Foreskin keratinocyte (primary cell): ENCODE measurements at places on chromosomes 11 and 22.

- no peak for DNase-seq
Measured at GRCh38 chr22:45972091-45972888, 4.7 kb downstream of the WNT7B start.

GRCh38 chr22:50186761-50187523 lies 1.2 kb downstream of the TRABD start:
- DNase-seq: no peak

DNA sequence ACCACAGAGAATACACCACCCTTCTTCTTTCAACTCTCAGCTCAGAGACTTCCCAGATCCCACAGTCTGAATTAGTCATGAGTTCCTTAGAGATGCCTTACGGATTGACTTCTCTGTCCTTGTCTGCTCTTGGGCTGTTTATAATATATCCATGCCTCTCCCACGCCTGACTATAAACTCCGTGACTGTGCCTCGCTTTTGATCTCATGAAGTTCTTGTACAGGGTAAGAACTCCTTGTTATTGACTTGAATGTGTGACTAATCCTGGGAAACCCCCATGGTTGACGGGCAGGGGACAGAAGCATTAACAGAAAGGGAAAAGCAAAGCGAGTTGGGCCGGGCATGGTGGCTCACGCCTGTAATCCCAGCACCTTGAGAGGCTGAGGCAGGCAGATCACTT lies 62.4 kb upstream of the POU2AF1 start:
- DNase-seq: peak; percentile 61

GRCh38 chr22:39090426-39091064 lies 6.5 kb upstream of the APOBEC3H start:
- peak; percentile 92 for DNase-seq

DNA sequence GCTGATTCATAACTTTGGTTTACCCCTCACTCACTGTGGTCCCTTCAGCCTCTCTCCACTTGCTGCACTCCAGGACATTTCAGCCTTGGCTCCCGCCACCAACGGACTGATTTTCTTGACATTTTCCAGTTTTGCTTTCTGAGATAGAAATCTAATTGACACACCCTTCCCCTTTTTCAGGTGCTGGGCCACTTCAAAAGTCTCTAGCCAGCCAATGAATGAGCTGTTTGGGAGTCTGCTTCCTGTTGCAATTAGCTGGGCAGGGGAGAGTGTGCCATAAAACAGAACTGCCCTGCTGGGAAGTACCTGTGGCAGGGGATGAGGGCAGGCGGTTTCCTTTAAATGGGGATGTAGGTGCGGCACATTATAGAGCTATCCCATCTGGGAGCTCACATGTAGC lies 21.1 kb upstream of the PLET1 start:
- DNase-seq: no peak

- peak; percentile 79 for DNase-seq
Measured at GRCh38 chr11:122162095-122162494, 46.1 kb upstream of the BLID start.

GRCh38 chr11:119688356-119688755 lies 40.6 kb downstream of the NECTIN1 start:
- DNase-seq: no peak

DNA sequence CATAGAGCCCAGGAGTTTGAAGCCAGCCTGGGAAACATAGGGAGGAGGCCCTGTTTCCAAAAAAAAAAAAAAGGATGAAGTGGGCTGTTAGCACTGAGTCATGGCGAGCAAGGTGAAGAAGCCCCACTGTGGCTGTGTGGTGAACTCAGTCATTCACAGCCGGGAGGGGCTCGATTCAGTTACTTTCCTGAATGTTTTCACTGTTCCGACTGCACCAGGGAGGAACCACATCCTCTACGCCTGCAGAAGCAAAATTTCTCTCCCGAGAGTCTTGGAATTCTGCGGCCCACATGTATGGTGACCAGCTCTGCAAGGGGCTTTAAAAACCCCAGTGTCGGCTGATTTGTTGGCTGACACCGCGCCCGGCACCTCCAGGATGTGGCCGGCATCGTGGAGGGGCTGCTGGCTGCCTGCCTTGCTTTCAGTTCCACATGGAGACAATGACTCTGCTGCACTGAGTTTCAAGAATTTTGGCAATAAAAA lies 27.8 kb upstream of the GRAMD4 start:
- DNase-seq: no peak

- peak; percentile 12 for DNase-seq
Measured at GRCh38 chr11:74025467-74026166, 16.7 kb upstream of the UCP3 start.

DNA sequence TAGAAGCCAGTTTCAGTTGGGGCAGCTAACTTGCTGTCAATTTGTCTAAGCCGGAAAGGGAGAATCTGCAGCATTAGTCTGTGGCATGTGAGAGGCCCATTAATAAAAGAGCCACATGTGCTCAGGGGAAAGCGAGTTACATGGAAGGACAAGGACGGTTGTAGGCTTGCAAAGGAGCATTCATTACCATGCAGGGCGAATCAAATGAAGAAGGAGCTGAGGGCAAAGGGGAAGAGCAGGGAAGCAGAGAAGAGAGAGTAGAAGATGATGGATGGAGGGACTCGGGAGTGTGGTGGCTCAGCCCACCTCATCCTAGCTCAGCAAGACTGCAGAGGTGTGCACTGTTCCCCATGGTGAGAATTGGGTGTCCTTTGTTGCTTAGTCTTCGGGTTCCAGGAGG lies 152.7 kb upstream of the TBCEL start:
- no peak for DNase-seq

GRCh38 chr22:47295226-47295901 lies 532.9 kb downstream of the TBC1D22A start:
- DNase-seq: no peak

GRCh38 chr11:116409238-116409637 lies 363.5 kb downstream of the BUD13 start:
- DNase-seq: no peak

GRCh38 chr11:65034423-65034822 lies 6.6 kb upstream of the SAC3D1 start:
- no peak for DNase-seq
